Omental fat pad (tissue), 4 donors: ENCODE measurements at places on chromosomes 7 and 10.
A peak's percentile ranks its signal among the peaks of the same experiment; 100 is the strongest.

DNA sequence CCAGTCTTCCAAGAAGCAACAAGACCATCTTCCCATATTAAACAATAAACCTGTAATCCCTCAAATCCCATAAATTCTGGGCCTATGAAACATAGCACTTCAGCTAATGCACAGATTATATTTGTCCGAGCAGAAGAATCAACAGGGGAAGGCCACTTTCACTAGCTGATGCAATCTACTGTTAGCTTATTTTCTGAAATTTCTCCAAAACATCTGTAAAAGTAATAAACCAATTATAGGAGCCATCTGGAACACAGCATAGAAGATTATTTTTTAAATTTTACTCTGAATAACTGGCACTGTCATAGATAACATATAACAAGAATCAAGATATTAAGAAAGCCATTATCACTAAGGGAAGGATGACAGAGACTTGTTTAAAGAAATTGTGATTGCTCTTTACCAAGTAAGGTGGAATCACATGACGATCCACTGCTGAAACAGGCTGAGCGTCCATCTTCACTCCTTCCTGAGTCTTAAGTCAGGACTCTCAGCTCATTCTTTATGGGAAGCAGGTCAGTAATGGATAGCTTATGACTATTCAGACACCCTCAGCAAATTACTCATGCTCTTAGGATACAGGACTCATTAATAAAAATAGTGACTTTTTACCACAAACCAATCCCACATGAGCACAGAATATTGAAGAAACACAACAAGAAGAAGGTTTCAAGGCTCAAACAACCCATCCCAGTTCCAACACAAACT lies 719.5 kb downstream of the XPNPEP1 start:
- DNase-seq, result no peak

GRCh38 chr7:86558680-86559501 lies 84.8 kb upstream of the GRM3 start:
- DNase-seq, result no peak

GRCh38 chr10:116097239-116097784 lies 175.7 kb downstream of the GFRA1 start:
- no peak for DNase-seq

DNA sequence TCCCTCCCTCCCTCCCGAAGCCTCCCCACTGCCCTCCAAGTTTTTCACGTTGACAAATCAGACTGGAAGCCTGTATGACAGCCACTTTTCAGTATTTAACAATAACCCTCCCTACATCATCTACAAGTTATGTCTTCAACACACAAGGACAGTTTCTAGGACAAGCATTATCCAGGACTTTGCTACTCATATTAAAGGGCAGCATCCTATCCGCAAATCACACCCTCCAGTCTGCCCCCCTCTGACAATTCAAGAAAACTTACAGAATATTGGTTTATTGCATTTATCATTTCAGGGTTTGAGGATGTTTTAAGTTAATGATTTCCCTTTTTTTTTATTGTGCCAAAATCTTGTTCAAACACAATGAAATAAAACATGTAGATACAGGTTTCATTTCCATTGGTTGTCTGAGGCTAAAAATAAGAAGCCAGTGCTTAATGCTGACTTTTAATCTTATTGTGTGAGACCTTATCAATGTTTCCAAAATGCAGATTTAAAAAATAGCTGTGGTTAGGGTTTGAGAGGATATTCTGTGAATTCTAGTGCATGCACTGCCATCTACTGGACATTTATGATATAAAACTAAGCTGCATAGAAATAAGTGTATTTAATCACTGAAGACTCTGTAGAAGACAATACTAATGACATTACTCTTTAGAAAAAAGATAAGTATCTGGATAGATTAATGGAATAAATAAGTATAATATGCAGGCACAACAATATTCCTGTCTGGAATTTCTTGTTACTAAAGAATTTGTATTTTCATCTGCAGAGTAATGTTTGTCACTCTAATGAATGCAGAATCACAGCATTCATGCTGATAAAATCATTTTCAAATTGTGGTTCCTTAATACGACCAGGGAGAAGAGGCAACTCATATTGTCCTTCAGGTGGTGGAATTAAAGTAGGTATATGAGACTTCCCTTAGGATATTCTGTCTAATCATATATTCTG lies 64.1 kb downstream of the CAV1 start:
- DNase-seq, result no peak

- DNase-seq, result no peak
Measured at GRCh38 chr7:106878748-106879439, 13.8 kb downstream of the PIK3CG start.

DNA sequence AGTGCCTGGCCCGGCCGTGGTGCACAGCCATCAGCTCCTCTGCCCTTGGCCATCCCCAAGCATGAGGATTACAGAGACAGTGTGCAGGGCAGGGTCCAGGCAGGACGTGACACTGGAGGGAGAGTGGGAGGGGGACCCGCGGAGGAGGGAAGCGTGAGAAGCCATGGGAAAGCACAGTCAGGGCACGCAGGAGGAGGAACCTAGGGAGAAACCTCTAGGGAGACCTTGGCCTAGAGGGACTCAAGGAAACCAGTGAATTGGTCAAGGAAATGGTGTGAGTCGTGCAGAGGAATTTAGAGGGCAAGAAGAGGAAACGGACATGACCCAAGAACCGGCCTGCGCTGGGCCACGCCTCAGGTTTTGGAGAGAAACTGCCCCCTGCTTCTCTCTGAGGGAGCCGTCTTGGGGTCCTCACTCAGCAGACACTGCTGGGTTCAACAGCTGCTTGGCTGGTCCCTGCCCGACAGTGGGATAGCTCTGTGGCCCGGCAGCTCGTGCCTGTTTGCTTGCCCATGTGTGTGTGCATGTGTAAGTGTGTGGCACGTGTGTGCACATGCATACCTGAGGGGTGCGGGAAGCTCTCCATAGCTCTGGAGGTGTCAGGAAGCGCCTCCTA lies 3.2 kb downstream of the OPN4 start:
- DNase-seq, result no peak

DNA sequence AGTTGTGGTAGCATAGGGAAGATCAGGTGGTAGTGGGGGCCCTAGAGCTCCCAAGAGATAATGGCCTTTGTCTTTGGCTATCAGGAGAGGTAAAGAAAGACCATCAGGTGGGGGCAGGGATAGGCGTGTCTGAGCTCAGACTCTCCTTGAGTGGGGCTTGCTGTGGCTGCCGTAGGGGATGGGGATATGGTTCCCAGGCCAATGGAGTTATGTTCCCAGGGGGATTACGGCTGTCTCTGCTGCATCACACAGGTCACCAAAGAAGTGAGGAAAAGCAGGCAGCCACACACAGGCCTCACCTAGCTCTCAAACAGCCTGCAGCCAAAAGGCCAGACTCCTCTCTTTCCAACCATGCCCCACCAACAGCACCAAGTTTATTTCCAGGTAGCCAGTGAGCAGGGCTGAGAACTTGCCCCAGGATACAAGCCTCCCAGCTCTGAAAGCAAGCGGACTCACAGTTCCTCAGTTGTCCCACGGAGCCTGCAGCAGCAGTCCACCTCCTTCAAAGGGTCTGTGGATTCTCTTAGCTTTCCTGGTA lies 37.6 kb upstream of the C1QL3 start:
- DNase-seq, result no peak

DNA sequence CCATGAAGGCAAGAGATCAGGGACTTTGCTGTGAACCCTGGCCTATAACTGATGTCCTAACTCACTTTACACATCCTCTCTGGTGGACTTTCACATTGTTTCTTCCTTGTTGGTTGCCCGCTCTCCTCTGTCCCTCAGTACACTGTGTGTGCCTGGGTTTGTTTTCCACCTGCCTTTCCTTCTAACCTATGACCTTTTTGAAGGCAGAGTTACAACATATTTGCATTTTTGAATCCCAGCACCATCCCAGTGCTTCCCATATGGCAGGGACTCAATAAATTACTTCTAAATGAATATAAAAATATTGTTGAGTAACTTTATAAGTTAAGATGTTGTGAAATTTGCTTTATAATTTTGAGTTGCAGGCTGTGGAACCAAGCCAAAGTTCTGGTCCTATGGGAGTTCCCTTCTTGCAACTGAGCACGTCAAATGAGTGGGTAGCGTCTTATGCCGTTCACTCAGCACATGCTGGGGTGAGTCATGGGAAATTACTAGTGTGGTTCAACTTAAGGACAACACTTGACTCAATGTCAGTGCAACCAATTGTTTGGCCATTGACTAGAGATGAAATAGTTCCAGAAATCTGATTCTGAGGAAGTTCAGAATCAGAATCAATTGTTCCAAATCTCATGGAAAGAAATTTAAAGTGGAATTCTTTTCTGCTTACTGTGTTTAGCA lies 250.9 kb downstream of the TWIST1 start:
- peak; percentile 70 for DNase-seq

DNA sequence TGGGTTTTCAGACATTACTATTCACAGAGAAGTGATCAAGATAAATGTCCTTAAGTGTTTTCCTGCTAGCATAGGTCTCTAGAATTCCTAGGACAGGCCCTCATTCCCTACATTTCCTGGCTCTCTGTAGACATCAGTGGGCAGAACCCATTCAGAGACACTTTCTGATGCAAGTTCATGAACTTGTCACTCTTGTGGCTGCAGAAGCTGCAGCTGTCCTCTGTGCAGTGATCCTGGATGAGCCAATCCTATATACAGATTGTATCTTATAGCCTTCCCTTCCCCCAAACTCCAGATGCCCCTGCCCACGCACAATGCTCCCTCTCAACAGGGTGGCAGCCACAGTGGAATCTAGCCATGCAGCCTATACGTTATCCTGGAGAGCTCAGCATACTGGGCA lies 12.6 kb upstream of the GRB10 start:
- DNase-seq, result no peak

- DNase-seq, result no peak
Measured at GRCh38 chr10:105024184-105024583, 383.1 kb downstream of the SORCS3 start.

DNA sequence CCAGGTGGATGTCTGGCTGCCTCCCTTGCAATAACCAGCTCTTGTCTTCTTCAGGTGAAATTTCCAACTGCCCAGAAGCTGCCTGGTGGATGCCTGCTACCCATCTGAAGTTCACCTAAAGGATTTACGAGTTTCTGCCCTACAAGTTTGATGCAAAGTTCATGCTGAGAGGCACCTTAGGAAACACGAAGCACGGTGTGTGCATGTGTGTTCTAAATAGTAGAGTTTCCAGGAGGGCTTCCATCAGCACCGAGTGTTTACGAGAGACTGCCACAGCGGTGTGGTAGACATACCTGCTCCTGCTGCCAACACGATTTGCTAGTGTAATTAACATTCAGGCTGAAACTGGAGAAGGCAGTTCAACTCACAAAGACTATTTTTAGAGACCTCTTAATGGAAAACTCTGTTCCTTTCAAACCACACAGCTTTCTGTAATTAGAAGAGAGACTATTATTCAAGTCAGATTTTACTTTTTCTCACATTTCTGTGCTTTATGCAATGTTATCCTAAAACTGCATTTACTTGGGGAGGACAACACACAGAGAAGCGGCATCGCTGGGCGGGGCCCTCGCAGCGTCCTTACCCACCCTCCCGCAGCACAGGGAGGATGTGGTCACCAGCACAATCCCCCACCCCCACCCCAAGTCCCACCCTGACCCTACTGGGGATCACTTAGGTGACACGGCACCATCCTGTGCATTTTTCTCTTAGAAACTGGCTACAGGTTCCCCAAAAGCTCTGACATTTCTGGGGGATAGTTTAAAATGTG lies 15.5 kb upstream of the CPXM2 start:
- no peak for DNase-seq

- DNase-seq, result no peak
Measured at GRCh38 chr10:106179430-106179829, 985.1 kb downstream of the SORCS1 start.
